ENCODE measurements at places on chromosomes 7 and 10.

GRCh38 chr7:140683657-140684056, 10.9 kb downstream of the ADCK2 start:
- DNase-seq, result no peak

GRCh38 chr10:3107426-3107961, 40.1 kb downstream of the PFKP start:
- DNase-seq, result peak; percentile 98

DNA sequence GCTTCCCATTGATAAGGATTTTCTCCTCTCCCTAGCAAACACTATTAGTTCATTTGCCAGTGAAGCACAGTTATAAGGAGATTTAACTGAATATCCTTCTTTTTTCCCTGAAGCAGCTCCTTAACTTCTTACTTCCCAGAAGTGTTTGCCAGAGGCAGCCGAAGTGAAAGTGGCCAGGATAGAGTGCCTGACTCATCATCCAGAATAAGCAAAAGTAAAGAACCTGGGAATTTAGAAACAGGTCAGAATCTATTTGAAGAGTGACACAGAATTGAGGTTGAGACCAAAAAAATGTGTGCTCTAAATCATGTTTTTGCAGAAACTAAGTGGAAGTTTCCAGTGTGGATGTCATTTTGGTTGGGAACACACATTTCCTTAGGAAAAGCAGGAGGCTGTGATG, 249.6 kb upstream of the VWC2 start:
- no peak for DNase-seq

- no peak for DNase-seq
These were observed 874.1 kb downstream of the GRM8 start for GRCh38 chr7:126378642-126379041.

GRCh38 chr7:11709196-11709595, 122.8 kb downstream of the THSD7A start:
- peak; percentile 69 for DNase-seq

DNA sequence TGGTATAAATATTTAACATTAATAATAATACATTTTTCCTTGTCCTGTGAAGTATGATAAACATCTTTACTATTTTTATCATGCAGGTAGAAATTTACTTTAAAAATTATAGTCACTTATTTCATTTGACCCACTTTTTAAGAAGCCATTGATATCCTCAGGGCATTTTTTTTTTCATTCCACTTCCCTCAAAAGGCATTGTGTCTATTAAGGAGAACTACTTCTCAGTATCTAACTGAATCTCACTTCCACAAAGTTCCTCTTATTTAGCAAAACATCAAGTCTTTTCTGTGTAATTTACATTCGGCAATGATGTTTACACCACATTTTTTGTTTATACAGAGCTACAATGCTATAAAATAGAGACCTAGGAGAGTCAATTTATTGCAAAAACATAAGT, 388.2 kb upstream of the AKR1E2 start:
- no peak for DNase-seq

DNA sequence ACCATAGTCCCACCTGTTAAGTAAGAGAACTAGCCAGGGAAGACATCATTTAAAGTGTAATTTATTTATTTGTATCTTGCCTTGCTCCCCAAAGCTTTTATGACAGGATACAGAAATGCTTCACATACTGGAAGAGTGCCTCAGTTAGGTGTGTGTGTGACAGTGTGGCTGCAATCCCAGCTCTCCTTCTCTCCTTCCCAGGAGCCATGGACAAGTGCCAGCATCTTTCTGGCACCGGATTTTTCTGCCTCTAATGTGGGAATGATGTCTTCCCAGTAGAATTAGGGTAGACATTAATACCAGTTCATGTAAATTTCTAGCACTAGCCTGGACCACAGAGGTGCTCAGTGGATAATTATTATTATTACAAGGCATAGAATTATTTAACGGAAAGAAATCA, 30.3 kb upstream of the ATXN7L1 start:
- DNase-seq, result no peak

DNA sequence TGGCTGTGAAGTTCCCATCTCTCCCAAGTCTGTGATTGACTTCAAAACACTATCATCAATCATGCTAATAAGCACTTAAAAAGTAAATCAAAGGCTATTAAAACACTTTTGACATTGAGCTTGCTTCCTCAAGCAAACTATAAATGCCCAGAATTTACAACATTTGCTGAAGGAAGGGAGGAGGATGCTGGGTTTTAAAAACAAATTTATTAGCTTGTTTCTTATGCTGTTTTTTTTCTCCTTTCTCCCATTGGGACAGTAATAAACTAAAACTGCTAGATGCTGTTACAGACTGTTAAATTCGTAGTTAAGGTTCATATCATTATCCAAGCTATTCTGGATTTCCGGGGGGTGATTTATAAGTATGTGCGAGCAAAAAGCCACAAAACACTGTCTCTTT, 250.5 kb downstream of the SORCS1 start:
- no peak for DNase-seq

GRCh38 chr10:61719906-61720305, 57.2 kb downstream of the CABCOCO1 start:
- no peak for DNase-seq

DNA sequence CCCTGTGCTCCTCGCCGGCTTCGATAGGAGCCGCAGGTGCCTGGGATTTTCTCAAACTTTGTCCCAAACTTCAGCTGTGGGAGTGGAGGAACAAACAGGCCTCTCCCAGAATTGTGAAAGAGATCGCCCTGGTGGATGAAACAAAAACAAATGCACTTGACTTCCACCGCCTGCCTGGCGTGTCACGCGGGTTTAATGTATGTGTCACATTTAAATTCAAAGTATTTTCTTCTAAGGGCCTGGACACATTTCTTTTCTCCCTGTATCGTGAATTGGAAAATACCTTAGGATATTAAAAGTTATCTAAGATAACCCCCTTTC, 694 bp upstream of the WASL start:
- DNase-seq, result peak; percentile 67

GRCh38 chr10:131891196-131891928, 9.4 kb upstream of the PPP2R2D start:
- no peak for DNase-seq

GRCh38 chr7:105577251-105577650, 4.0 kb downstream of the EFCAB10 start:
- DNase-seq, result no peak

- no peak for DNase-seq
These were observed 219.0 kb downstream of the CRPPA start for GRCh38 chr7:16202303-16202702.

- no peak for DNase-seq
These were observed 161.6 kb downstream of the NRCAM start for GRCh38 chr7:108294595-108294994.

GRCh38 chr10:3259499-3259898, 86.9 kb upstream of the PITRM1 start:
- no peak for DNase-seq

GRCh38 chr10:6406220-6407033, 173.6 kb downstream of the PRKCQ start:
- no peak for DNase-seq

- DNase-seq, result no peak
These were observed 170.2 kb upstream of the PRSS58 start for GRCh38 chr7:142428094-142428493.

- DNase-seq, result peak; percentile 43
These were observed 43.4 kb downstream of the LDB3 start for GRCh38 chr10:86711513-86712316.

GRCh38 chr10:126705951-126706565, 35.6 kb upstream of the C10orf90 start:
- DNase-seq, result no peak

- peak; percentile 87 for DNase-seq
These were observed 4.3 kb downstream of the SNX8 start for GRCh38 chr7:2309889-2310331.

GRCh38 chr7:23394488-23395171, 75.7 kb downstream of the IGF2BP3 start:
- no peak for DNase-seq

DNA sequence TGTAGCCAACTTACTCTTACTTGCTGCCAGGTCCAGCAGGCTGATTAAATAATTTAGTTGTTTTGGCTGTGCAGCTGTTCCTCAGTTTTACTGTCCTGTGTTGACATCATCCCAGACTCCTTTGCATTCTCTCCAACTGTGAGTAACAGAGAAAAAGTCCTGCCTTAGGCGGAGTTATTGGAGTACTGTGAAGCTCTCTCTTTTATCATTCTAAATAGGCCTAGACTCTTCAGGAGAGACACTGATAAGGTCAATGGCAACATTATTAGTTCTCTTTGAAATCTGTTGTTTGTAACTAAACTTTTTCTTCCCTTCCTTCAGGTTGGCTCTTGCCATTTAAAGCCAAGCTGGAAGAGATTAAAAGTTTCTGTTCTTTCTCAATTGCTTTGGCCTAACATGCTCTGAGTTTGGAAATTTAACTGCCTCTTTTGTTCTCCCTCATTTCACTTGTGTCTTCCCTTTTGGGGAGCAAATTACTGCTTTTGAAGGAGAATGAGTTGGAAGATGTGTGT, 215.7 kb upstream of the CSTF2T start:
- no peak for DNase-seq

Measured in kidney glomerular epithelial cell (primary cell).